ENCODE measurements at places on chromosomes 7 and 10.

DNA sequence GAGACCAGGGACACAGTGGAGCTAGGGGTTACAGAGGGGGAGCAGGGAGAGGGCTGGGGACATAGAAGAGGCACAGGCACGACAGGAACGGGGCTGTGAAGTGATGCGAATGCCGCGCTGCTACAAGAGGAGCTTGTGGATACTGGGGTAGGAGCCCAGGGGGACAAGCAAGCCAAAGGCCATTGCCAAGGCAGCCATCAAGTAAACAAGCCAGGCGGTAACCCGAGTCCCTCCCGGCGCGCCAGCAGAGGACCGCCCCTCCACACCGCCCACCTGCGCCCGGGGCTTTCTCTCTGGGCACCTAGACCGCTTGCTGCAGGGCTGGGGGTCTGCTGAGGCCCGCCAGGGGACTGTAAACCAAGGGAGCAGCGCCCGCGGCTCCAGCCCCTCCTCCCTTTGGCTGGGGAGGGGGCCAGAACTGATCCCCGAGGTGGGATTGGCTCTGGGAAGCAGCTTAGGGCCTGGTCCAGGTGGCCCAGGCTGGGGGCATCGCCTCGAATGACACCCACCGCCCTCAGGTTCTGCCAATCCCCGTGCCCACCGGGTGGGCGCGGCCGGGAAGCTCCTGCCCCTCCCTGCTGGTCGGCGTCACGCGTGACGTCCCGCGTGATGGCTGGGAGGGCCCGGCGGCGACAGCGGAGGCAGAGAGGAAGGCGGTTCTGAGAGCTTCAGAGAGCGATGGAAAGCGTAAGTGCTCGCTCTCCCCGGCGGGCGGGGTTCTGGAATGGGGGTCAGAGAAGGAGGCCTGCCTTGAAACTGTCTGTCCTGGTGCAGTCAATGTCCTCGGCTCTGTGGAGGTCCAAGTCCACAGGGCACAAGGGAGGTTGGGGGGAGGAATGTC, 982 bp downstream of the SFXN3 start:
- DNase-seq, result peak; percentile 82

DNA sequence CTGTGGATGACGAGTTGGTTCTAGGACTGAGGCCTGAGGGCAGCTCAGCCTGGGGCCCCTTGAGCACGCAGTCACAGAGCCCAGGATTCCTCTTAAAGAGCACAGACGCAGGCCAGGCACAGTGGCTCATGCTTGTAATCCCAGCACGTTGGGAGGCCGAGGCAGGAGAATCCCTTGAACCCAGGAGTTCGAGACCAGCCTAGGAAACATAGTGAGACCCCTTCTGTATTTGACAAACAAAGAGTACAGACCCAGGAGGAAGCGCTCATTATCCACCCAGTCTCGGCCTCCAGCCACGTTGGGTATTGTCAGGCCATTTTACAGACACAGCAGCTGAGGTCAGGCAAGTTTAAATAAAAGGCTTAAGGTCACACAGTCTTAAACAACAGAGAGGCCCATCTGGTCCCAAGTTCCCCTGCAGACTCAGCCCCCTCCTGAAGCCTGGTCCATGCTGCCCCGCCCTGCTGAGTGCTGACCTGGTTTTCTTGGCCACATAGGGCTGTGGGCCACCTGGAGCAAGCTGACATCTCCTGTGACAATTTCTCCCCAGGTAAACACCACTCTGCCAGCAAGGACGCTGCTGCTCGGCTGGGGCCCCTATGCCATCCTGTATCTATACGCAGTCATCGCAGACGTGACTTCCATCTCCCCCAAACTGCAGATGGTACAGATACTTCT, 12.6 kb downstream of the RGR start:
- DNase-seq, result no peak

- DNase-seq, result no peak
These were observed 135.0 kb upstream of the INHBA start for GRCh38 chr7:41837916-41838315.

DNA sequence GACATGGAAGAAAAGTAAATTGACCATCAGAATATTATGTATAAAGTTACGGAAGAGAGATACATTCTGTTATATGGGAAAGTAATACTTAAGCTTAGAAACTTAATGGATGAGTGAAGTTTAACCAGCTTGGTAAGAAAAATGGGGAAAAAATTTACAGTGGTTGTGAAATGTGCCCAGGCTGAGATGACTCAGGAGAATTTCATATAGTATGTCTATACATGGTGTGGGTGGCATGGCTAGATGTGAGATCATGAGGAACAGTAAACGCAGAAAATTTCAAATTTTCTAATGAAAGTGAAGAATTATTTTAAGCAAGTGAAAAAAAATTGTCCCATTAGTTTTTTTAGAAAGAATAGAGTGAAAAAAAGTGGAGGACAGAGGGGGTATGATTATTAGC, 552.5 kb upstream of the SORCS1 start:
- no peak for DNase-seq

GRCh38 chr10:71696628-71697326, 22.8 kb downstream of the C10orf105 start:
- DNase-seq, result peak; percentile 81

DNA sequence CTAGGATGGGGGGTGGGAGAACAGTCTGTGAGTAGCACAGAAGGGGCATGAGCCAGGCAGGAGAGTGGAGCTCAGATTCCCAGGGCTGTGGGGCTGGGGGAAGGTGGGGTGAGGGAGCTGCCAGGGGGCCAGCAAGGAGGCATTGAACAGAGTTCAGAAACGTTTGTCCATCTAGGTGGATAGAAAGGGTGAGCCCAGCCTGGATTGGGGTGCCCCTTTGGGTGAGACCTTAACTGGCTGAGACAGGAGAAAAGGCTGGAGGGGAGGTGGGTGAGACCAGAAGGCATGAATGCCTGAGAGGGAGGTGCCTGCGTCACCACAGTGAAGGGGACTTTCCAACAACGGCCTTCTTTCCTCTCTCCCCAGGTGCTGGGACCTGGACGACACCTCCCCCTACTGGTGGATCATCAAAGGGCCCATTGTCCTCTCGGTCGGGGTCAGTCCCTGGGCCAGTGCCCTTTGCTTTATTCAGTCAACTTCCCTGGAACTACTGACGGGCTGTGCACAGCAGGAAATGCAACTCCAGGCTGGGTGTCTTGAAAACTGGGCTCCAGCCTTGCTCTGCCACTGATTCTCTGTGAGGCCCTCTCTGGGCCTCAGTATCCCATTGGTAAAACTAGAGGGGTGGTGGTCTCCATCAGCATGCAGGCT, 11.0 kb downstream of the GHRHR start:
- peak; percentile 72 for DNase-seq

GRCh38 chr7:92053312-92053711, 81.0 kb downstream of the CYP51A1 start:
- DNase-seq, result no peak

Measured in activated CD4-positive, alpha-beta T cell treated with anti-CD3 and anti-CD28 coated beads for 48 hours (primary cell).